ENCODE measurements at places on chromosomes 2 and 18. TPM values are rescaled to one million over a fixed set of nuclear protein-coding genes. Genes with fewer than 3 reads are reported as not detected.

GRCh38 chr2:3299130-3299529 lies 78.5 kb downstream of the EIPR1 start:
- H3K27ac ChIP-seq: no peak overlapping the region
- DNase-seq: no peak
- H3K36me3 ChIP-seq: no peaks in the 10 kb centered on the region
- no peaks in the 10 kb centered on the region for H3K27me3 ChIP-seq
- H3K4me3 ChIP-seq: no peak overlapping the region

Gene MPHOSPH10
- total RNA-seq: 24.3 TPM

- H3K27me3 ChIP-seq: no peaks in the 10 kb centered on the region
- no peaks in the 10 kb centered on the region for H3K4me1 ChIP-seq
- DNase-seq: no peak
- H3K27ac ChIP-seq: no peak overlapping the region
- no peaks in the 10 kb centered on the region for H3K36me3 ChIP-seq
- no peak overlapping the region for H3K4me3 ChIP-seq
Measured at GRCh38 chr2:938181-939005, 12.3 kb upstream of the SNTG2 start.

- H3K4me1 ChIP-seq: no peaks in the 10 kb centered on the region
- no peaks in the 10 kb centered on the region for H3K27me3 ChIP-seq
- no peak for DNase-seq
- no peak overlapping the region for H3K27ac ChIP-seq
Measured at GRCh38 chr2:219737270-219737691, 109.9 kb downstream of the SLC4A3 start.

DNA sequence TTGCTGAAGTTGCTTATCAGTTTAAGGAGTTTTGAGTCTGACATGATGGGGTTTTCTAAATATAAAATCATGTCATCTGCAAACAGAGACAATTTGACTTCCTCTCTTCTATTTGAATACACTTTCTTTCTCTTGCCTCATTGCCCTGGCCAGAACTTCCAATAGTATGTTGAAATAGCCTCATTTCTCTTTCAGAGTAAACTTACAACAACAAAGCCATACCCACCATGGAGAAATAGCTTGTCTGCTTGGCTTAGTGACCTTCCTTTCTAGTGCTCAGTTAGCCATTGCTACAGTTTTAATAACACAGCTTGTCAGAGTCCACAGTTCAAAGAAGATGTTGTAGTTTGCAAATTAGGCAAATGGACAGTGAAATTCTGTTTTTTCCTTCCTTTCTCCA lies 228.0 kb downstream of the ETAA1 start:
- no peaks in the 10 kb centered on the region for H3K27me3 ChIP-seq
- H3K4me1 ChIP-seq: no peaks in the 10 kb centered on the region

All from Peyer's patch (tissue), 4 donors.